ENCODE measurements at places on chromosomes 1 and 21.

- no peak for DNase-seq
Measured at GRCh38 chr1:2480236-2480985, 4.3 kb downstream of the PLCH2 start.

DNA sequence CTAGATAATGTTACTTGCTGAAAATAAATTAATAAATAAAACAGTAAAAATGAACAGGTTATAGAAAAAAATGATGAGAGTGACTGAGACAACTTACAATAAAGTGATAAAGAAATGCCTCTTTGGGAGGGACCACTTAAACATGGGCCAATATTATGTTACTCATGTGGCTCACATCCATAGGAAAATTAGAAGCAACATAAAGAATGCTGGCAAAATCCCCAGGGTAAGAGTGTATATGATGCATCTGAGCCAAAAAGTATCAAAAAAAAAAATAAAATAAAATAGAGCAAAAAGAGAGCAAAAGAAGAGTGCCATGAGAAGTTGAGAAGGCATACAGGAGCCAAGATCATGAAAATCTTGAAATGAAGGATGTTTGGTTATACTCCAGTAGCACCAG, 818.0 kb downstream of the LTN1 start:
- no peak for DNase-seq

DNA sequence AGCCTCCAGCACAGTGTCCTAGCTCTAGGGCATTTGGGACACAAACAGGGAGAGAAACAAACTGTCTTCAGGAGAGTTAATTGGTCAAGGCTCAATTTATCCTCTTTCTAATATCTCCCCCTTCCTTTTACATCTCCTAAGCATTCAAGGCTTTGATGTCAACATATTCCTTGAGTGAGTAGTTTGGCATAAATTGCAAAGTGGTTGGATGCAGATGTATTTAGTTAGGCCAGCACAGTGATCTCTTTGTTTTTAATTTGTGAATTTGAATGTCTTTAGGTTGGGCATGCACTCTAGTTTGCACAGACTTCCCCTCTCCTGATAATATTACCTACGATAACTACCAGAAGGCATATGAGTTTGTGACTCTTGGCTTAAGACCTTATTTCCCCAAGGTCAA, 12.5 kb upstream of the OLFML2B start:
- no peak for DNase-seq

GRCh38 chr1:199684686-199685273, 342.7 kb upstream of the NR5A2 start:
- no peak for DNase-seq

DNA sequence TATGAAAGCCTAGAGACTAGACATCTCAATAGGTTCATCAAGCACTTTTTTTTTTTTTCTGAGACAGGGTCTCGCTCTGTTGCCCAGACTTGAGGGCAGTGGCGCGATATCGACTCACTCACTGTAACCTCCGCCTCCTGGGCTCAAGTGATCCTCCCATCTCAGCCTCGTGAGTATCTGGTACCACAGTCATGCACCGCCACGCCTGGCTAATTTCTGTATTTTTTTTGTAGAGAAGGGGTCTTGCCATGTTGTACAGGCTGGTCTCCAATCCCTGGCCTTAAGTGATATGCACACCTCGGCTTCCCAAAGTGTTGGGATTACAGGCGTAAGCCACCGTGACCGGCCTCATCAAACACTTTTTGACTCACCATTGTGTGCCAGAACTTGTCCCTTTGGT, 613 bp upstream of the GPATCH4 start:
- no peak for DNase-seq

DNA sequence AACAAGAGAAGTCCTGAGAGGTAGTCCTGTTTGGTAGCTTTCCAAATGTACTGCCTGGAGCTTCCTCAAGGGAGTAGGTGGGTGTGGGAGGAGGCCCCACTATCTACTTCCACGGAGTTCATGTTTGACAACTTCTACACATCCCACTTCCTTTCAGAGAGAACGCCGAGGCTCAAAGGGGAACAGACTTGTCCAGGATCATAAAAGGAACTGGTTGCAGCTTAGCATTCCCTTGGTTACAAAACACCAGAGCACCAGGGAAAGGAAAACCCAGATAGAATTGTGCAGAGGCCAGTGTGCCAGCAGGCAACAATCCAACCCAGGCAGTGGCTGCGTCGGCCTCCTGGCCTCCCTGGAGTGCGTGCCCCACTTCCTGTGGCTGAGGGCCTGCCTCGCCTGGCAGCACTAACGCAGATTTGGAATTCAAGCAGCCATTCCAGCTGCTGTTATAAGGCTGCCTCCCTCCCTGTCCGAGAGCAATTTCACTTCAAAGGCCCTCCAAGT, 4.2 kb upstream of the RAP1GAP start:
- no peak for DNase-seq

DNA sequence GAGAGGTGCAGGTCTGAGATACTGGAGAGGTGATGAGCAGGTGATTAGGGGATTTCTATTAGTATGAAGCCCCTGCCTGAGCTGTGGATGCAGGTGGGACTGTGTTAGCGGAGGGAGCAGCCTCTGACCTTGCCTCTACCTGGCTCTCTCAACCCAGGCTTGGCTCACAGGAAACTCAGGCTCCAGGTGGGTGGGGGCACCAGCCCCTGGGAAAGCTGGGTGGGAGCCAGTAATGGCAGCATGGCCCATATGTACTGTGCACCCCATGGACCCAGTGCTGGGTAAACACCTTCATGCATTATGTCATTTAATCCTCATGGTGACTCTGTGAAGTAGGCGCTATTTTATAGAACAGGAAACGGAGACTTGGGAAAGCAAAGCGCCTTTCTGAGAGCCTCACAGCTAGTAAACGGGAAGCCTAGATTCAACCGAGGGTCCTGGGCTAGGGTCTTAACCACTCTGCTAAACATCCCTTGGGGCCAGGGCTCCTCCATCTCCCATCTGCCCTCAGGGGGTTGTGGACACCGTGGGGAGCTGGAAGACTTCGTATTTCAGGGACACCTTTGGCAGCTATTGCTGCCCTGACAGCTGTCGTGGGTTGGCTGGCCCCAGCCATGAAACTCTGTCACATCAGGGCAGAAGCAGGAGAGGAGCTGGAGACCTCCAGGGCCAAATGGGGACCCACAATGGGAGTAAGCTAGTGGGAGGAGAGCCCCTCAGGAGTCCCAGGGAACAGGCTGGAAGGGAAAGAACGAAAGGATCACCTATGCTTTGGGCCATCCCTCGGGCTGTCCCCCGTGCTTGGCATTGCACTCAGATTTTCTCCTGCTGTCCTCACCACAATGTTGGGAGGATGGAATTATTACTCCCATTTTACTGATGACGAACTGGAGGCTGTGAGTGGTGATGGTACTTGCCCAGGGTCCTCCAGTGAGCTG, 59.6 kb upstream of the CSF3R start:
- DNase-seq, result no peak

- DNase-seq, result no peak
Measured at GRCh38 chr1:176897350-176898236, 266.9 kb downstream of the ASTN1 start.

GRCh38 chr1:150018165-150018564, 7.6 kb upstream of the OTUD7B start:
- no peak for DNase-seq

- DNase-seq, result no peak
Measured at GRCh38 chr21:34648739-34649297, 20.0 kb upstream of the CLIC6 start.

DNA sequence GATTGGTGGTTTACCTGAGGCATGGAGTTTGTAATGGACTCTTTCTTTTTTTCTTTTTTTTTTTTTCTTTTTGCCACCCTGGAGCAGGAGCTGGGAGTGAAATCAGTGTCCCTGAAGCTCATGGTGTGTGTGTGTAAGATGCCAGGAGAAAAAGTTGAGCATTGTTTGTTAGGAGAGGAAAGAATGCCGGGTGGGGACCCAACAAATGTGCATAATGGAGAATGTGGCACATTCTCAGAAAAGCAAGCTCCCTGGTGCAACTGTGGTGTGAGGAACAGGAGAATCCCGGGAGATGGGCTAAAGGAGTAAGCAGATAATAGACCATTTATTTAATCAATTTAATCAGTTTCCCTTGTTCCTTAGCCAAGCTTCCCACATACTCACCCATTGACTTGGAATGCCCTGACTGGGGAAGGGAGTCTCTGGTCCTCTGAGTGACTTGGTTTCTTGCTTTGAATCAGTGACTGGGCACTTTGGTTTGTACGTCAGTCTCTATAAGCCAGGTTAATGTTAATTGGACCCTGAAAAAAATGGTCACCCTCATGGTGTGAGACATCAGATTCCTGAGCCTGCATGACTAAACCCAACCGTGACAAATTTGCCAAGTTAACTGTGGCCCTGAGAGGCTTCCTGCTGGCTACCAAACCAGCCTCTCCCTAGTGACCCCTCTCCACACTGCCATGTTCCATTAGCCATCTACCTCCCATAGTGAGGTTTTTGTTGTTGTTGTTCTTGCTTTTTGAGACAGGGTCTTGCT, 43.9 kb upstream of the ITPKB start:
- no peak for DNase-seq

All from stimulated activated CD8-positive, alpha-beta memory T cell treated with anti-CD3 and anti-CD28 coated beads, Interleukin-2, amount 100 ng/mL, for 1 hour (primary cell).